ENCODE measurements at places on chromosomes 1 and 21.

DNA sequence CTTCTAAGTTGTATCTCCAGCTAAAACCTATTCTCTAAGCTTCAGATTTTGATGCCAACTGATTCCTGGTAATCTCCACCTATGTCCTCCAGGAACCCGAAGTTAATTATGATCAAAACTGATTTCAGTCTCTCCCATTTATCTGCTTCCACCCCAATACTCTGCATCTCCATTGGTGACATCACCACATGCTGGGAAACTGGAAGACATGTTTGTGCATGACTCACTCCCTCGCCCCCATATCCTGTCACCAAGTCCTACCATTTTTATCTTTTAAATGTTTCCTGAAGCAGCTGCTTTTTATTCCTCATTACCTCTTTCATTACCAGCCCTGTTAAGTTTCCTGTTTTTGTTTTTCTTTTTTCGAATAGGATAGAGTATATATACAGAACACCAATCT, 228.5 kb downstream of the LRRC40 start:
- DNase-seq: no peak

DNA sequence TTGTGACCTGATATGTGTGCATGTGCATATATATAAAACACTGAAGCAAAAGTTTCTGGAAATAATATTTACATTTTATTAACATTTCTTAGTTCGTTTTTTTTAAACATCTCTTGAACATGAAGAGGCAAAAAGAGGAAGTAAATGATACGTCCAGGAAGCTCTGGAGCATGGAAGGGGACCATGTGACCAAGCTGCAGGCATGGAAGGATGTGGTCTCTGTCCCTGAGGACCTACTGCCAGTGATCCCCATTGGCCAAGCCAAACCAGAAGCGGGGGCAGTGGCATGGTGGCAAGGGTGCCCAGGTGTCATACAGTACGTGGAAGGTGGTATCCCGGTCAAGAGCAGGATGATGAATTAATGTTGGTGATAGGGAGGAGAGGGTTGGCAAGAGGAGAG, 268.3 kb upstream of the PROX1 start:
- DNase-seq: no peak

DNA sequence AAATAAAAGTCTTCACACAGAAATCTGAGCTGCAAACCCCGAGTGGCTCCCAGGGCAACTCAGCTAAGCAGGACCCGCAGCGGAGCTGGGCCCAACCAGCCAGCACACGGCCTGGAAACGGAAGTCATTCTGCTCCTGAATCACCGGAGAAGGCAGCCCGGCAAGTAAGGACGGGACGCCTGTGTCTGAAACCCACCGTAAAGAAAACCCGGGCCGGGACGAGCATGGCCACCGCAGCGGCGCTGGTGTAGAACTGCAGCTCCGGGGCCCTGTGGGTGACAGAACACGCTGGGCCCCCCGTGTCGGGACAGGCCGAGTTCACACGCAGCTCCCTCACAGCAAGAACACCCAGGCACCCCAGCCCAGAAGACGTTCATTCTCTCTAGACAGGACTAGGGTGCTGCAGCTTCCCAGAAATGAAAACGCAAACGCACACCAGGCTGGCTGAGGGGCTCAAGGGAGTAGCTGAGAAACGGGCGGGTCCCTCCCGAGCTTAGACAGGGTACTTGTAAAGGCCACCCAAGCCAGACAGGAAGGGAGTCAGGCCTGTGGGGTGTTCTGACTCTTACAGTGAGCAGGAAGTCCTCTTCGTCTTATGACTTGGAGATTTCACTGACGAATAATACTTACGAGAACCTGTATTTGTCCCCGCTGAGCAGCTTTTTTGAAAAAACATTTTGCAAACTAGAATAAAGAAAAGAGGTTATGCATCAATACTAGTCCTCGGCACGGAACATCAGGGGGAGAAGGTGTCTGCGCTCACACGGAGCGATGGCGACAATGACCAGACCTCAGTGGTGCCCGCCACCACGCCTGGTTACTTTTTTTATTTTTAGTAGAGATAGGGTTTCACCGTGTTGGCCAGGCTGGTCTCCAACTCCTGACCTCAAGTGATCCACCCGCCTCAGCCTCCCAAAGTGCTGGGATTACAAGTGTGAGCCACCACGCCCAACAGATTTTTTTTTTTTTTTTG, 10.9 kb upstream of the CDK11B start:
- DNase-seq: no peak

DNA sequence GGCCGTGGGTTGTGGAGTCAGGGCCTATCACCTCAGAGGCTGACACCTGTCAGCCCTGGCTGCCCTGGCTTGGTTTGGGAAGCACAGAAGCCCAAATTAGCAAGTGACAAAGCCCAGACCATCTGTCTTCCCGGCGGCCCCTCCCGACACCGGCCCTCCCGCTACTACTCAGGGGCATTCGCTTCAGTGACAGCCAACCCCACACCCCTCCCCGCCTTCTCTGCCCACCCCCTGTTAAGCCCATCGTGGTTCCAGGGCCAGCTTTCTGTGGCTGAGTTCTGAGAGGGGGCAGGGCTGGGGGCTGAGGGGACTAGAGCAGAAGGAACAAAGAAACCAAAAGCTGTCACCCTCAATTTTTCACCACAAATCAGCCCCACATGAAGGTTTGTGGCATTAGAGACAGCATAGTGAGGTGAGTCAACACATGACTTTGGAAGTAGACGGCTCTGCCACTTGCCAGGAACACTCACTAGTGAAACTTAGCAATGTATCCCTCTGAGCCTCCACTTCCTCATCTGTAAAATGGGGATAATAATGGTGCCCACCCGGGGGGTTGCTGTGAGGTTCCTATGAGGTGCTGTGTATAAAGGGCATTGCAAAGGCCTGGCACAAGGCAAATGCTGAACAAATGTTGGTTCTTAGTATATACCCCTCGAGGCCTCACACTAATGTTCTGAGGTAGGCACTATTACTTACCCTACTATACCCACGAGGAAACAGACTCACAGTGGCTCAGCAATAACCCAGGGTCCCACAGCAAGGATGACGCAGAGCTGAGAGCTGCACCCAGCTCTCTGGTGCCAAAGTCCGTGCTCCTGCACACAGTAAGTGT, 5.2 kb upstream of the TNNI1 start:
- no peak for DNase-seq

GRCh38 chr1:53614231-53615021, 124.5 kb downstream of the GLIS1 start:
- no peak for DNase-seq

- DNase-seq: no peak
Observed at GRCh38 chr1:44926311-44926781, 60.0 kb downstream of the EIF2B3 start.

DNA sequence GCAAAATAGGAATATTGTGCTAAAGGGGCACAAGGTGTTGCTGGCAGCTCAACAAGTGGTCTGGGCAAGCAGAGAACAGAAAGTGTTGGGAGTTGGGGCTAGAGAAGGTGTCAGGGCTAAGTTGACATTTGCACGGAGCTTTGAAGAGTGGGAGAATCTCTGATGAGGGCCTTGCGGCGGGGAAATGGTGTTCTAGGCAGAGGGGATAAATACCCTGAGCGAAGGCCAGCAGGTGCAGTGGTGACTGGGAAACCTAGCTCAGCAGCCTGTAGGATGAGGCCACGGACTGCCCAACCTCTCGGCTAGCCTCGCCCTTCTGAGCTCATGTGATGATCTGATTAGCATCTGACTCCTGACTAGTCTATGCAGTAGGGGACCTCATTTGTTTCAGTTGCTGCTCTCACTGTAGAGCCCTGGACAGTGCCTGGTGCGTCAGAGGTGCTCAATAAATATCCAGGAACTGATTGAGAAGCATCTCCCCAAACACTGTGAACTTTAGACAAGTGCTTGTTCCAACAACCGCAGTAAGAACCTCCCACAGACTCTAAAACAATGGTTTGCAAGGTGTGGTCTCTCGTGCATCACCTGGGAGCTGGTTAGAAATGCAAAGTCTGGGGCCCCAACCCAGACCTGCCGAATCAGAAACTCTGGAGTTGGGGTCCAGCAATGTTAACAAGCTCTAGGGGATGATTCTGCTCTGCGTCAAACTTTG, 1.0 kb upstream of the FOXO6 start:
- no peak for DNase-seq

DNA sequence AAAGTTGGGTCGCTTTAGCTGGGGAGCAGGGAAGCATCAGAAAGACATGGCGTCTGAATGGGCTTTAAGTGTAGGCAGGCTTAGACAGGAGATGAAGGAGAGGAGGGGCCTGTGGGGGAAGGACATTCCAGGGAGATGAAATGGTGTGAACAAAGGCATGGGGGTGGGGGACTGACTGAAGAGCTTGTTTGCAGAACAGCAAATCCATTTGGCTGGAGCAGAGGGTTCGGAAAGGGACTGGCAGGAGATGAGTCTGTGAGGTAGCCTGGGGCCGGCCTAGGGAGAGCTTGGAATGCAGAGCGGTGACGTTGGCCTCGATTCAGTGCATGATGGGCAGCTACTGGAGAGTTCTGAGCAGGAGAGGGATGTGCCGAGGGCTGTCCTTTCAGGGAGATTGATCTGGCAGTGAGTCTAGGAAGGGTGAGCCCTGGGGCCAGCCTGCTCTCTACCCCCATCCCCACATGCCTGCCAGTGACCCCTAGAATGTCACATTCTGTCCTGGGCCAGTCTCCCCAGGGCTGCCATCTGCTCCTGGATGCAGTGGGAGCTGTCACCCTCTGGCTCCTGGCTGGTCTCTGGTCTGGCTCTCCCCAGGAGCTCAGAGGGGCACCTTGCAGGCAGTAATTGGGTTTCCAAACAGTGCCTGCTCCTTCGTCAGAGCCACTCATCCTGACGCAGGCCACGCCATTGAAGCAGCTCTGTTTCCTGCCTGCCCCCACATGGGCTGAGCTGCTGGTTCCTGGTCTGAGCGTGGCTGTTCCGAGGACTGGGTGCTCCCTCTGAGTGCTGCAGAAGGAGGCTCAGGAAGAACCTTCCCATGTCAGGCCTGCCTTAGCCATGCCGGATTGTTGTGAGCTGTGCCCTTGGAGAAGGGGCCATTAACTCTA, 22.3 kb upstream of the TMEM222 start:
- DNase-seq: no peak

DNA sequence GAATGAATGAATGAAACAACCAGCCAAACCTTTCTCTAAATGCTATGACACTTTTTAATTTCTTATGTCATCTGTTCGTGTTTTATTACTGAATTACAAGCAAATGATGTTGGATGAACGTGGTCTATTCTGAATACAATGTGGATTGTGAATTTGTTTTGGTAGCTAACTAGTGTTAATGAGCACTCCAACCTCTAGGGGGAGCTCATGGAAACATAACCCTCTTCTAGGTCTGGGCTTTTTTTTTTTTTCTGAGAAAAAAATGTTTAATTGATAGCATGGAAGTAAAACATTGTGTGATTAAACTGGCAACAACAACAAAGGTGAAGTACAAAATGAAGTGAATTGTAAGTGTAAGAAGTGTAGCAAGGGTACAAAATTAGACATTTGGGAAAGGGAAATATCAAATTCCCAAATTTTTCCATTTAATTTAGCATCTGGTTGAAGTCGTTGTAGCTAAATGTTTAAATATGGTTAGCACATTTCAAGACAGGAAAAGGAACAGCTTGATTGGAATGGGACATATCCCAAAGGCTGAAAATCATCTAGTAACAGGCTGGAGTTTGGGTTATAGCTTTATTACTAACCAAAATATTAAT, 42.6 kb upstream of the PTGS2 start:
- DNase-seq: no peak

All from stimulated activated CD4-positive, alpha-beta T cell treated with anti-CD3 and anti-CD28 coated beads, TNF-alpha, amount 100 ng/mL, for 4 hours (primary cell).